Fibroblast of pulmonary artery (primary cell): ENCODE measurements at places on chromosomes 1 and 21.
A peak's percentile ranks its signal among the peaks of the same experiment; 100 is the strongest.

- no peak for DNase-seq
These were observed 113.2 kb downstream of the TRABD2B start for GRCh38 chr1:47883963-47884362.

DNA sequence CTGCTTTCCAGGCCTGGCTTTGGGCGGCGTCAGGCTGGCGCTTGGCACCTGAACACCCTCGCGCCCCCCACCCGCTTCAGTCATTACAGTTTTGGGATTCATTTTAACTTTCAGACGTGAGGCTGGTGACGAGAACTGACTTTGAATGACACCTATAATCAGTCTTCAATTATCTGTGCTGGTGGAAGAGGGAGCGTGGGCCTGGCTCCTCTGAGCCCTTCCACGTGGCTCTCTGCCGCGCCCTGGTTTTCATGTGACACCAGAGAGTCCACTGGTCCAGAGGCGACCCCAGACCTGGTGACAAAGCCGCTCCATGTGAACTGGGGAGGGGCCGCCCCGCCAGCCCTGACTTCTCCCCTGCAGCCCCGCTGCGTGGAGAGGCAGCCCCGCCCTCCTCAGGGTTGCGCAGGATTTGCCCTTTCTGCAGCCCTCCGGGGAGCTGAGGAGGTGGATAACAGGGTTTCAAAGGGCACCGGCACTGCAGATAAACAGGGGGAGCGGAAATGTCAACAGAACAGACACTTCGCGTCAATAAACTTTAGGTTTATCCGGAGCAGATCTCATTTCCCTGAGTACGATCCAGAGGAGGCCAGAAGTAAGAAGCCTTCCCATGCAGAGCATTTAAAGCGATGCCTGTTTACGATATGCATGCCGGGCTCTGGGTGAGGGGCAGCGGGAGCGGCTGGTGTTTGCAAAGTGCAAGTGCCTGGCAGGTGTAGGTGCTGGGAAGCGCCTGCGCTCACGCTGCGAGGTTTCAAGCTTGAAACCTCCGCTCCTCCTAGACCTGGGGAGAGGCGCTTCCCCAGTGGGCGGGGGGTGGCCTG lies 56.4 kb downstream of the AJAP1 start:
- DNase-seq = no peak

DNA sequence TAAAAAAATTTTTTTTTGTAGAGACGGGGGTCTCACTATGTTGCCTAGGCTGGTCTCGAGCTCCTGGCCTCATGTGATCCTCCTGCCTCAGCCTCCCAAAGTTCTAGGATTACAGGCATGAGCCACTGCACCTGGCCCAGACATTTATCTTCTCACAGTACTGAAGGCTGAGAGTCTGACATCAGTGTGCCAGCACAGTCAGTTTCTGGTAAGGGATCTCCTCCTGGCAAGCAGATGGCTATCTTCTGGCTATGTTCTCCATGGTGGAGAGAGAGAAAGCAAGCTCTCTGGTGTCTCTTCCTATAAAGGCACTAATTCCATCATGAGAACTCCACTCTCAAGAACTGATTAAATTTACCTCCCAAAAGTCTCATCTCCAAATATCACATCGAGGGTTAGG lies 57.8 kb upstream of the C1orf185 start:
- no peak for DNase-seq

DNA sequence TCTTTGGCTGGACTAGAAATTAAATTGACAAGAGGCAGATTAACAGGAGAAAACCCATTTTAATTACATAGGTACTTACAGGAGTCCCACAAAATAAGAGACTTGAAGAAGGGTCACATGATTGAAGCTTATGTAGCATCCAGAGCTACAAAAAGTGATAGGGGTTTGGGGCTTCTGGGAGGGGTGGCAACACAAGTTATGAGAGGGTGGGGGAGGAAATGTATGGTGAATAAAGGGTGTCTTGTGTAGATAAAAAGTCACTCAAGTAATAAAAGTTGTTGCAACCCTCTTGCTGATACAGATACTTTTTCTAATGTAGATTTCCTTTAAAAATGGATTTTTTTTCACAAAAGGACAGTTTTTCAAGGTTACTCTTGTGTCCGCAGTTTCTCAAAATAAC lies 24.0 kb downstream of the USP25 start:
- no peak for DNase-seq

DNA sequence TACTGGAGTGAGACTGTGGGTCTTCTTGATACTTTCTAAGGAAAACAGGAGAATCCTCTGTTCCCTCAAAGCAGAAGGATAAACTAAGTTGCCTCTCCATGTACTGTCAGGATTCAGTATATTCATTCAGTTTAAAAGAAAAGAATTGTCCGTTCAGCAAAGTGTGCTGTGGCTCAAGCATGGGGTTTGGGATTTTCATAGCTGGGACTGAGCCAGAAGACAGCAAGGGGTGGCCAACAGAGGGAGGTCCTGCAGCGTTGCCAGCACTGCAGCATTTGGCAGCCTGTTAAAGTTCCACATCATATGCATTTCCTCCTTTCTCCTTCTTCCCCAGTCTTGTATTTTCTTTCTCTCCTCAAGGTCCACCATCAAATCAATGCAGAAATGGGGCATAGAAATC lies 75.1 kb downstream of the DTL start:
- DNase-seq = peak; percentile 69

GRCh38 chr1:64505232-64505943 lies 35.5 kb downstream of the CACHD1 start:
- no peak for DNase-seq

- no peak for DNase-seq
These were observed 3.1 kb downstream of the PRDM2 start for GRCh38 chr1:13703128-13703513.

DNA sequence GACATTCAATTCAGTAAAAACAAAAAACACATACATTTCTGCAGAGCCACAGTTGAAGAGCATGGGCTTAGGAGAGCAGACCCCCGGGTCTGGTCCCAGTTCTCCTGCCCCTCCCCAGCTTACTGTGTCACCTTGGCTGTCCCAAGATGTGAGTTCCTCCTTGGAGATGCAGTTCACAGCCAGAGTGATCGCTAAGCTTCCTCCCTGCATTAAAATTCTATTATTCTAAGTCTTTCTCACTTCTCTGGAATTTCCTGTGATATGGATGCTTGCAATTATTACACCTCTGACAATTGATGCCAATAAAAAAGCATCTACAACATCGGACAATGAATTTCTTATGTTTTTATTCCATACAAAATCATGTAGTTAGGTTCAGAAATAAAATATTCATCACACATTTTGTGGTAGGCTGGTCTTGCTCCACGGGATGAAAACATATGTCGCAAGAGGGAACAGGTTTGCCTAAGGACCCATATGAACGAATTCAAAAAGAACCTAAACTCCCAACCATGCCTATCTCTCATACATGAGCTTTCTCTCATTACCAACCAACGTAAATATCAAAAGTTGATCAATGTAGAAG lies 328.5 kb upstream of the RUNX1 start:
- DNase-seq = peak; percentile 18

DNA sequence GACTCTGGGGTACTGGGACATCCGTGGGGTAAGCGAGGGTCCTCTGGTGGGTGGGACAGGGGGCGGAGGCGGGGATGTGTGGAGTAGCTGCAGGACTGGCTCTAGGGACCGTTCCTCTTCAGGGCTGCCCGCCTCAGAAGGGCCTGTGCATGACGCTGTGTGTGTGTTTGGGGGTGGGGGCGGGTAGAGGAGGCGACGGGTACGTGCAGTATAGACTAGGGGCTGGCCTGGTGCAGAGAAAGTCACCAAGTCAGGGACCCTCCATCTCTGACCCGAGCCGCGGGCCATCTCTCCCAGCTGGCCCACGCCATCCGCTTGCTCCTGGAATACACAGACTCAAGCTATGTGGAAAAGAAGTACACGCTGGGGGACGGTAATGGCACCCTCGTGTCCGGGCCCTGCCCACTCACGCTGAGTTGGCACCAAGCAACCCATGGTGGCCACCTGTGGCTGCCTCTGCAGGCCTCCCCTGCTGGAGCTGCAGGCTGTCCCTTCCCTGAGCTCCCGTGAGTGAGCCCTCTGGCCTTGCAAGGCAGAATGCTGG lies 342 bp downstream of the GSTM5 start:
- no peak for DNase-seq

GRCh38 chr1:76668046-76668445 lies 199.2 kb upstream of the ST6GALNAC5 start:
- no peak for DNase-seq

DNA sequence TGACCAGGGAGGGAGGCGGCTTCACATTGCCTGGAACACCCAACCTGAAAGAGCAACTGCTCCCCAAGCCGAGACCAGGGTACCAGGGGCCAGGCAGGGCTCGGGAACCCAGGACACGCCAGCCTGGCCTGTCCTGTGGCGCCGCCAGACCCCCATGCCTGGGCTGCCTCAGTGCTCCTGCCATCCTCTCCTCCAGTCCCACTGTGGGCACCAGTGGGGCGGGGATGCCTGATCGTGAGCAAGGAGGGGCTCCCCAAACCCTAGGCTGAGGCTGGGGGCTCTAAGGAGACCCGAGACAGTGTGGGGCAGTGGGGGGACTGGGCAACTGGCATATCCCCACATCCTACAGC lies 45.1 kb downstream of the WNT9A start:
- DNase-seq = no peak

DNA sequence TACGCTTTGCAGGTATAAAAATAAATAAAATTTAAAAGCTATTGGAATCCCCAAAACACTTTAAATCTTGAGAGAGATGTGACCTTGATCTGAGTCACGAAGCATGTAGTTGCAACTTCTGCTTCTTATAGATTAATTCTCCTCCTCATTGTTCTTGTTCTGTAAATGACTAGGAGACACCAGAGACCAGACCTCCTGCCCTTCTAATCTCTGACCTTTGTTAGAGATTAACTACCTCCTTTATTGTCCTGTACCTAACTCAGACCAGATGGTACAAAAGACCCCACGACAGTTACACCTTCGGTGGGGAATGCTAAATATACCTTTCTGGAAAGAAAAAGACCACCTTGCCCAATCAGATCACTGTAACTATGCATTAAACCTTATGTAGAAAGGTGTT lies 76.9 kb upstream of the NEK2 start:
- DNase-seq = no peak

DNA sequence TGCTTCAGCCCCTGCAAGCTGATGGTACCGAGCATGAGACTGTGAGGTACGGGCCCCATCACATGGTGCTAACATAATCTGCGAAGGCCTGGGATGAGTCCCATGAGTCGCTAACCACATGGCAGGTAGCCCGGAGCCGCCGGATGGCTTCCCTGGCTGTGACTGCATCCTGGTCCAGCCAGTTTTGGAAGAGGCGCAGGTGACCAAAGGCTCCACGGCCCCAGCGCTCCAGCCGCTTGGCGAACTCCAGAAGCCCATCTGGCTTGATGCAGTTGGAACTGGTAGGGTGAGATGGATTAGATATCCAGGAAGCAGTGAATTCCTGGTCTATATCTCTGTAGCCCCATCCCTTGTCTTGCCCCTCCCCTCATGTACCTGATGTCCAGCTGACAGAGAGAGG lies 24.6 kb downstream of the LRRC41 start:
- no peak for DNase-seq

DNA sequence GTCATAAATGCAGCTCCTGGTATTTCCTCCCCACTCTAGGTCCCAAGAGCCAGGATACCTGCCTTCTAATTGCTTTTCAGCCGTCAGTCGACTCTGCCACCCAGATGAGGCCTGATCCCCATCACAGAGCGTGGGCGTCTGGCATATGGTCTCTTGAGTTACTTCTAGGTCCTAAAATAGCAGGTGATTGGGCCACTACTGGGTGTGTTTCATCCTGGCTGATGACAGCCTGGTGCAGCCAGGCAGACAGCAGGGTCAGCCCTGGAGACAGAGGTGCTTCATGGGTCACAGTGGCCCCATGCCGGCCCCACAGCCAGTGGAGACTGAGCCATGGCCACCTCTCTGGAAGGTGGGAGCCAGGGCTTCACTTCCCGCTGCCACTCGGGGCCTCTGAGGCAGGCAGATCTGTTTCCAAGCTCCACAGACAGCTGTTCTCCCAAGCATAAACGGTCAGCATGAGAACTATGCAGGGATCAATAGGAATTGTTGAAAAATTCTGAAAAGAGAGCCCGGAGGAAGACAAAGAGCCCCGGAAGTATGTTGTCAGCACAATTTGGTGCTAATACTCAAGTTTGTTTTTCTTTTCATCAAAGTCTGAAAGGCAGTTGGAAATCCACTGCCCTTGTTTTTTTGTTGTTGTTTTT lies 83.0 kb downstream of the MAN1C1 start:
- DNase-seq = no peak

- DNase-seq = no peak
These were observed 57.3 kb downstream of the SMYD2 start for GRCh38 chr1:214338212-214338611.

- no peak for DNase-seq
These were observed 29.0 kb upstream of the KDM4A start for GRCh38 chr1:43620956-43621355.

- DNase-seq = no peak
These were observed 203.5 kb upstream of the TMEM51 start for GRCh38 chr1:14949836-14950713.

GRCh38 chr1:33365560-33365997 lies 44.7 kb upstream of the A3GALT2 start:
- peak; percentile 71 for DNase-seq

DNA sequence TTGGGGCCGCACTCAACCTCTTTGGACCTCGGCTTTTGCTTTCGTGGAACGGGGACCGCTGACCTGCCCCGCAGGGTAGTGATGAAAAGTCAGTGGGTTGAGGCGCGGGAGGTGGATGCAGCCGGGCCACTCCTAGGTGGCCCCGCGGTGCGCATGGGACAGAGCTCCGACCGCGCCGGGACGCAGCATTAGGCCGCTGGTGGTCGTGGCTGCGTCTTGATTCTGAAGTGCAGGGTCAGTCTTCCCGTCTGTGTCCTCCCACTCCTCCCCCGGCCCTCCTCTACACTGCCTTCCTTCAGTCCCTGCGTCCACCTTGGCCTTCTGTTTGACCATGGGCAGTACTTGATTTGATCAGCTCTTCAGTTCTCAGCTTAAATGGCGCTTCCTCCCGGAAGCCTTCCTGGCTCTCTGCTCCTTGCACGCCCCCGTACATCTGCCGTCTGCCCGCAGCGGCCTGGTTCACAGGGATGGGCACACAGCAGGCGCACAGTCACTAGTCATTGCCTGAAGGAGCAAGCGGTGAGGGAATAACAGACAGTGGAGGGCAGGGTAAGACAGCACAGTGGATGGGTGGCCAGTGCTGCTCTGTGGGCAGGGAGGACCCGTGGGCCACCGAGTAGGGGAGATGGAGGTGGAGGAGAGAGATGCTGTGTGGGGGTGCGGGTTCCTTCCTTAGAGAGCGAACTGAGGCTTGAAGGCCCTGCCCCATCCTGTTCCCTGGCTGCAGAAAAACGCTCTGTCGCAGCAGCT lies 633 bp downstream of the THEMIS2 start:
- DNase-seq = peak; percentile 16

DNA sequence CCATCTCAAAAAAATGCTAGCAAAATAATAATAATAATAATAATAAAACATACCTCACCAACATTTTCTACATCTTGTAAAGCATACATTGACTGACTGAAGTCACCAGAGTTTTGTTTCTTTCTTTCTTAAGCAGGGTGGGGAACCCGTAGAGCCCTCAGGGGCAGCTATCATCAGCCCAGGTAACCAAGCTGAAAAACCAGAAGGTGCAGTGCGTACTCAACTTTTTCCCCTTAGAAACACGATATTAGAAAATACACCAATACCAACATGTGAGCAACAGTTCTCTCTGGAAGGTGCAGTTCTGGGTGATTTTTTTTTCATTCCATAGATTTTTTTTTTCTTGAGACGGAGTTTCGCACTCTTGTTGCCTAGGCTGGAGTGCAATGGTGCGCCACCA lies 54.3 kb upstream of the LGALS8 start:
- DNase-seq = no peak

GRCh38 chr21:41967708-41968107 lies 13.9 kb upstream of the C2CD2 start:
- DNase-seq = no peak
